ENCODE measurements at places on chromosomes 16 and 17.

- no peak for DNase-seq
Measured at GRCh38 chr17:45739786-45740185, 44.3 kb upstream of the CRHR1 start.

DNA sequence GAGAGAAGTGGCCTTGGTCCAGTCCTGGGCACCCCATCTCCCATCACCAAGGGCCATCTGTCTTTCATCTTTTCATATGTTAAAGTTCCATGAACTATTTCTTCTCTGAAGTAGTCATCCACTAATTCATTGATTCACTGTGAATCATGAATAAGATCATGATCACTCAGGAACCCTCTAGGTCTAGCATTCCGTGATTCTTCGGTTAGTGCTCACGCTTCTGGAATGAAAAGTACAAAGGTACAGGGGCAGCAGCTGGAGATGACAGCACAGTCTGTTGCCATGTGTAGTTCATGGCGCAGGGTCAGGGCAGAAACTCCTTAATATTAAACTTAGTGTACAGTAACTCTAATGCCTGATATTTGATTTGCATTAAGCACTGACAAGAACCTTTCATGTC is 127.1 kb downstream of the CDH13 start:
- DNase-seq, result peak; percentile 66

DNA sequence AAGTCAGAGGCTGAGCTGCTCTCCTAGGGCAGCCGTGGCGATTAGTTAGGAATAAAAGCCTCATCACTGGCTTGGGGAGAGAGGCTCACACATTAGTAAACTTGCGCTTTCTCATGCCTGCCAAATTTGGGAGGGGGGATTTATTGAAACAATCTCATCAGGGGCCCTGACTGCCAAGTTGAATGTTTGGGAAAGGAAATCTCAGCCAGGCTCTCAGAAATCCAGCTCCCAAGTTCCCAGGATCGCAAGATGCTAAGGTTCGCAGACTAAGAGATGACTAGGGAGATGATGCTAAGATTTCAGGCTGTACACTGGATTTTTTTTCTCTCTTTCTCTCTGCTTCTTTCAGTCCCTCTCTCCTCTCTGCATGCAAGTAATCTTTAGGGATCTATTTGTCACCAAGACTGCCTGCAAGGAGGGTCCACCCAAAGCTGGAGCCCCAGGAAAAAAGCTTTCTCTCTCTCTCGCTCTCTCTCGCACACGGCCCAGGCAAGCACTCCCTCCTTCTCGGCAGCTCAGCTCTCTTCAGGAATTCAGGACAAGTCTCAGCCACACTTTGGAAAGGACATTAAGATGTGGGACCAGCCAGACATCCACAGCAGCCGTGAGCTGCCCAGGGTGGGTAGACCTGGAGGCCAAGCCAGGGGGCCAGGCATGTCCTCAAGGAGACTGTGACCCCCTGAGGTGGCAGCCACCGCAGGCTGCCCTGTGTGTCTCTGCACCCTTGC is 1.4 kb downstream of the GPR139 start:
- DNase-seq, result no peak

- DNase-seq, result no peak
Measured at GRCh38 chr16:17018585-17018939, 452.2 kb downstream of the XYLT1 start.

- no peak for DNase-seq
Measured at GRCh38 chr17:47948706-47949196, 7.4 kb downstream of the PNPO start.

- no peak for DNase-seq
Measured at GRCh38 chr17:11308531-11308930, 67.5 kb downstream of the SHISA6 start.

GRCh38 chr16:15829460-15829859 is 27.4 kb downstream of the MYH11 start:
- DNase-seq, result peak; percentile 71

DNA sequence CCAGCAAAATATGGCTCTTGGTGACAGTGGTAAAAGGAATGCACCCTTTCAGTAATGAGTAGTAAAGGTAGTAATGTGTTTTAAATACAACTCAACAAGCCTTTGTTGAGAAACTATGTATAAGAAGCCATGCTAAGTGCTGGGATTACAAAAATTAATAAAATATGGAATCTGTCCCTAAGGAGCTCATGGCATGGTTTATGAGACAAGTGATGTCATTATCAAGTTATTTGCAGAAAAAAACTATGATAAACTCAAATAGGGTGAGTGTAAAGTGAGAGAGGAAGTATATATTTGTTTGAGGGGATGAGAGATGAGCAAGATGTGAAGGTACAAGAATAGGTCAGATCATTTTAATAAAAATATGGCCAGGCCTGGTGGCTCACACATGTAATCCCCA is 76.9 kb downstream of the NF1 start:
- DNase-seq, result no peak

DNA sequence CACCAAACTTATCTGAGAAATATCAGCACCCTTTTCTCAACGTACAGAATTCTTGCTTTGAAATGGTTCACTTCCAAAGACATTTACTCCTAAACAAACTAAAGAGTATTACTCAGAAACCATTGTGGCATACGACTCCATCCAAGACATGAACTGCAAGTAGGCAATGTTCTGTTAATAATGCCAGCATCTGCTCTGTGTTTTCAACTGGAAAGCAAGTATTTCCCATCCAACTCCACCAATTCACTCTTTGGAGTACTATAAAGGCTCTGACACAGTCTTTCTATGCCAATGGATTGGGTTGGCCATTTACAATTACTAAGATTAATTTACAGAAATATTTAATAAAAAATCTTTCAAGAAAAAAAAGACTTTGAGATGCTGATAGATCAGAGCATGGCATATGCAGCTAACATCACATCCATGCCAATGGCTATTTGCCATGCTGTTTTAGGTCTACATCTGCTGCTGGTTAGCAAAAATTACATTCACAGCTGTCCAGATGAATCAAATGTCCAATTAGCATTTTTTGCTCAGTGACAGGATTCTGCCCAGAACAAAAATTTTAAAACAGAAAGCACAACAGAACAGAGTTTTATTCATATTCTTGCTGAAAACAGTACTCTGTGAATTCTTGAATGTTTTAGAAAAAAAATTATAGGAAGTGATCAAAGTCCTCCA is 65.9 kb upstream of the HLF start:
- no peak for DNase-seq

- DNase-seq, result peak; percentile 68
Measured at GRCh38 chr17:17358866-17359265, 55.7 kb downstream of the NT5M start.

GRCh38 chr16:10770907-10771306 is 27.3 kb downstream of the NUBP1 start:
- DNase-seq, result peak; percentile 36

- DNase-seq, result no peak
Measured at GRCh38 chr16:66374176-66374575, 7.7 kb downstream of the CDH5 start.

DNA sequence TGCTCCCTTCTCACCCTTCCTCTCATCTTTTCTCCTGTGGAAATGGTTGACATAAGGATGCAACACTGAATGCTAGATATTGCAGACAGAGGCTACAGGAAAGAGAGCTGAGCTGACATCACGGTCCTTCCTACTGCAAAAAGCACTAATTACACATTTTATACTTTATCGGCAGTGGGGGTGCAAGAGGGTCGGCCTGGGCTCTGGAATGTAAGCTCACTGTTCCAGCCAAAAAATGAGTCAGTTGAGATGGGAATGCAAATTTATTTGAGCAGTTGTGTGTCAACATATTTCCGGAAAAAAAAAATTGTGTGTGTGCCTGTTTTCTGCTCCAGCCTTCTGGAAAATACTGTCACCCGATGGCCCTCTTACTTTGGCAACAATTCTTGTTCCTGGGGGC is 14.1 kb upstream of the MRTFB start:
- DNase-seq, result peak; percentile 70

DNA sequence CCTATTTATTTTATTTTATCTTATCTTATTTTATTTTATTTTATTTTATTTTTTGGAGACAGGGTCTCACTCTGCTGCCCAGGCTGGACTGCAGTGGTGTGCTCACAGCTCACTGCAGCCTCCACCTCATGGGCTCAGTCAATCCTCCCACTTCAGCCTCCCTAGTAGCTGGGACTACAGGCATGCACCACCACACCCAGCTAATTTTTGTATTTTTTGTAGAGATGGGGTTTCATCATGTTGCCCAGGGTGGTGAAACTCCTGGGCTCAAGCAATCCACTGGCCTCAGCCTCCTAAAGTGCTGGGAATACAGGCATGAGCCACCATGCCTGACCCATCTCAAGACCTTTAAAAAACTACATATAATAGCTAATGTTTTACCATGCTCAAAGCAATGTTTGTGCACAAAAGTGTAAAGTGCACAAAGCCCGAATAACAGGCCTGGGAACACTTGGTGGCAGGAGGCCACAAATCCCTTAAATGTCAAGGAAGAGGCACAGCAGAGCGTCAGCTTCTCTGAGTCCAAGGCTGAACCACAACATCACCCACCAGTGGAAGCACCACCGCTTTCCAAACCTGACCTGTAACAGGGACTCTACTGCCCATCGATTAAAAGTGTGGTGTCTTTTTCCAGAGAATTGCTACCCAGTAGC is 30.6 kb upstream of the SLC39A11 start:
- no peak for DNase-seq

DNA sequence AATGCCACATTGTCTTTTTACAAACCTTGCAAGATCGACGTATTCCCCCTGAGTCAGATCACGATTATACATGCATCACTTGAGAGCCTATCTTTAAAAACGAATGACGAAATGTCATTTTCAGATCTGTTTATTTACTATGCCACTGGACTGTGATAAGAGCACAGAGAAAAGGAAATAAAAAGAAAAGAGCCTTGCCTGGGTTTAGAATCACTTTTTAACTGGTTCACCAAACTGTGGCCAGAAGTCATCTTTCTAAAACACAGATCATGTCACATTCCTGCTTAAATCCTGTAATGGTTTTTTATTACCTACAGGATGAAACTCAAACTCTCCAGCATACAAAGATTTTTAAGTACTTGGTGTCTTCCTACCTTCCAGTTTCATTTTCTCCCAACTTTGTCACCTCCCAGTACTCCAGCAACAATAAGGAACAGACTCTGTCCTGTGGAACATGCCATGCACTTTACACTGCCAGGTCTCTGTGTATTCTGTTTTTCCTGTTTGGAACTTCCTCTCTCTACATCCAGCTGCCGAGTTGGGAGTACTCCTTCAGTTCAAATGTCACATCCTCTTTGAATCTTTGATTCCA is 91.5 kb downstream of the SNX11 start:
- no peak for DNase-seq

DNA sequence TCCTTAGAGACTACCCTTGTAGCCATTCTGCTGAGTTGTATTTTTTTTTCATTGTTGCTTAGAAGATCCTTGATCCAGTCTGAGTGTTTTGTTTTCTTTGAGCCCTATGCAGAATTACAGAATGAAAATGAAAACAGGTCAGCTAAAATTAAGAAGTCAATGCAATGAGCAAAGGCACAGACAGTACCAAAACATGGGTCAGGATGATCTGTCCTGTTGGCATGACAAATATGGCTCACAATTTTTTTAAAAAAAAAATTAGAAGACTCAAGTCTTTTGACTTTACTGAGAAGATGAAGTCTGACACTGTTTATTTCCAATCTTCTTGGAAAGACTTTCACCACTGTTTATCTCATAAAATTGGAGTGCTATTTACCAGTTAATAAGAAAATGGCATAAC is 32.4 kb downstream of the KCNJ16 start:
- DNase-seq, result no peak

- DNase-seq, result no peak
Measured at GRCh38 chr17:43861960-43862359, 15.0 kb downstream of the CD300LG start.

GRCh38 chr17:64028874-64029464 is 8.5 kb upstream of the ICAM2 start:
- DNase-seq, result peak; percentile 81

DNA sequence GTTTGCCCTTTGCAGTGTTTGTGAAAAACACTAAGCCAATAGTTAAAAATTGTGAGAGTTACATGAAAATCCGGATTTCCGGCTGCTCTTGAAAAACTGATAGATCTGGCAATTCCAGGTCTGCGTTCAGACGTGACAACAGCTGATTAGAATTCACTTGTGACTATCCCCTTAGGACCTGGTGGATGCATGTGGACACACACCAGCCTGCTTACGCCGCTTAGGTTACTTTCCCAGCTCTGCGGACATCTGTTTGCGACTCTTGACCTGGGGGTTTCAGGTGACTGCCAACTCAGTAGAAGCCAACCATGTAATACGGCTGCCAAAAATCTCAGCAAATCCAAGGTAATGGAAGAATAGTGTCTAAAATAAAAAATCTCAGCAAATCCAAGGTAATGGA is 24.3 kb downstream of the VPS53 start:
- DNase-seq, result no peak

- DNase-seq, result peak; percentile 53
Measured at GRCh38 chr17:40442392-40443195, 656 bp upstream of the IGFBP4 start.

DNA sequence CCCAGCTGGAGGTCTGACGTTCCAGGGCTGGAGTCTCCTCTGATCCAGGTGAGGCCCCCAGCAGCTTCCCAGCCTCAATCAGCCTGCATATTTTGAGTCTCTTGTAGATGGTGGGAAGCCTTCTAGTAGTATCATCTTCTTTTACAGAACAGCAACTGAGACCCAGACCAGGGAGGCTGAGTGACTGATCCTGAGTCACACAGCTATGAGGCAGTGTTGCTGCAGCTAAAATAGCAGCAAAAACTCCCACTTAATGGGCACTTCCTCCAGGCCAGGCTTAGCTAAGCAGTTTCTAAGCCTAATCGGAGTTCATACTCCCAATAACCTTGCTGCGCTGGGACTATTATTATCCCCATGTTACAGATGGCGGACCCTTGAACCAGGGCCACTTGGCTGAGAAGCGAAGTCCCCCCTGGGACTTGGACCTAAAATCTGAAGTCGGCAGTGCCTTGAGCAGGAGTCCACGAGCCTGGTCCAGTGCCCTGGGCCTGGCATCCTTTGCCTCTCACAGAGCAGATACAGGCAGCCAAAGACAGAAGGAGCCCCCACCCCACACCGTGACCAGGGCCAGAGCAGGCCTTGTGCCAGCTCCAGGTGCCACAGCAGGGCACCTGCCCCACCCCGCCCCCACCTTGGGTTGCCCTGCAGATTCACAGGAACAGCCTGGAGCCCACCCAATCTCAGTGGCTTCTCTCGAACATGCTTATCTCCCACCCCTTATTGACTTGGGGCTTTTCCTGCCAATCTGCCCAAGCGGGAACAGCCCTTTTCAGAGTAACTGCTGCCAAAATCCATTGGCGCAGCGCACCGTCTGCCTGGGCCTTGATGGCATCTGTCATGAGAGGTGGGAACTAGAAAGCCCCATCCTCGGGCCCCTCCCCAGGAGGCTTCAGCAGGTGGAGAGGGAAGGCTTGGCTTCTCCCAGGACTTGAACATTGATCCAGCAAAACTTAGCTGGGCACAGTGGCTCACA is 65.1 kb downstream of the SOCS1 start:
- no peak for DNase-seq

- no peak for DNase-seq
Measured at GRCh38 chr16:66337463-66338188, 28.9 kb upstream of the CDH5 start.

Data from cardiac fibroblast (primary cell).